Stimulated activated CD8-positive, alpha-beta memory T cell treated with anti-CD3 and anti-CD28 coated beads, Interleukin-2, amount 100 ng/mL, for 1 hour (primary cell): ENCODE measurements at places on chromosomes 1 and 21.

DNA sequence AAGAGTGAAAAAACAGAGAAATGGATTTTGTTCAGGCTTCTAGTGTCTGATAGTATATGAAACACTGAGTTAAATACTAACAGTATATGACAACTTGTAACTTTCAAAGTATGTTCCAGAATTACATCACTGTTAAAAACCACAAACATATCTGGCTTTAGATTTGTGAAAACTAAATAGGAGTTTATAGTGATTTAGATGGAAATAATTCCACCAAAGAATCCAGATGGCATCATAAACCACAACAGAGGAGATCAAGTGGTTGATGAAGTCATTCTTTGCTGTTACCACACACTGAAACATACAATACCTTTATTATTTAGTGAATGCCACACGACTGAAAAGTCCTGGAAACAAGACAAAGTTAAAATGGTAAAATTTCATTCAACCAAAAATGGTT, 37.2 kb downstream of the ALG14 start:
- DNase-seq = no peak

- DNase-seq = peak; percentile 35
Measured at GRCh38 chr1:205141236-205142101, 19.7 kb upstream of the RBBP5 start.

GRCh38 chr21:32329331-32329730, 30.7 kb downstream of the MRAP start:
- DNase-seq = no peak

GRCh38 chr1:234845836-234846235, 235.9 kb upstream of the IRF2BP2 start:
- no peak for DNase-seq

DNA sequence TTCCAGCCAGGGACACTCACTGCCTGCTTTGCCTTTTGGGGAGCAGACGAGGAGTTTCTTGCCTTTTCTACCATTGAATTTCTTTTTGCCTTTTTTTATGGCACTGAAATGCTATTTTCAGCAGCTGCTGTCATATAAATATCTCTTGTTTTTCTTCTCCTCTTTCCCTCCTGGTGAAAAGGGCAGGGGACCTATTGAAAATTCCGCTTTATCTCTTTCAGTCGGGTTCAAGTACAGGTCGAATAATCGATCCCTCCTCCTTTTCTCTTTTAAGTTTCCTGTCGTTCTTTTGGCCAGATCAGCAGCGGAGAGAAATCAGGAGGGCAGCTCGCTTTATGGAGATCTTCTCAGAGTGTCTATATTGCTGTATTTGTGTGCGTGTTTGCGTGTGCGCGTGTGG, 67.4 kb upstream of the CASZ1 start:
- DNase-seq = no peak

DNA sequence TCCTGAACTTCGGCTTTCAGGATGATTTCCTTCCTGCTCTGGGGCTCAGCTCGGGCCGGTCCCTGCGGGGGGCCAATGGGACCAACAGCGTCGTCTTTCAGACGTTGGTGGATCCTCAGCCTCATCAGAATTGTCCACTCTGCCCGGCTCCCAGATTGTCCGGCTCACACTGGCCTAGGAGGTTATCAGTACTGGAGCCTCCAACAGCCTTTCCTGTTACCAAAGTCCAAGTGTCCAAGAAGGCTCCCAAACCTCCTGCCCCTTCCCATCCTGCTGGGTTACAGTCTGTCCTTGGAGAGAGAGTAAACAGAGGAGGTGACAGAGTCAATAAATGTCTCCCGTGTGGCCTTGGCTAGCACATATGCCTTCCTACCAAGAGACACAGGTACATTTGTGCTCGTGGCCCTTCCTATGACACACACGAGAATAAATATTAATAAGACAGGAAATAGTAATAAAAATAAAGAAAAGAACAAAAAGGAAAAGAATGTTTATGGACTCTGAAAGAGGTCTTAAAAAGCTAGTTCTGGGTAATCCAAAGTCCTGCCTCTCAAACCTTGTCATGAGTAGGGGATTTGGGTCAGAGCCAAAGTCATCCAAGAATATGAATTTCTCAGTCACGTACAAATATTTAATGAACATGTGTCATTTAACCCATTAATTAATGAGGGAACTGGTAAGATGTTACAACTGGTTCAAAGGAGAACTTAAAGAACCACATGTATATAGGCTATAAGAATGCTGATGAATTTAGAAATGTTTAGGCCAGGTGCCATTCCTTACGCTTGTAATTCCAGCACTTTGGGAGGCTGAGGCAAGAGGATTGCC, 80.8 kb upstream of the SLC2A1 start:
- DNase-seq = no peak

DNA sequence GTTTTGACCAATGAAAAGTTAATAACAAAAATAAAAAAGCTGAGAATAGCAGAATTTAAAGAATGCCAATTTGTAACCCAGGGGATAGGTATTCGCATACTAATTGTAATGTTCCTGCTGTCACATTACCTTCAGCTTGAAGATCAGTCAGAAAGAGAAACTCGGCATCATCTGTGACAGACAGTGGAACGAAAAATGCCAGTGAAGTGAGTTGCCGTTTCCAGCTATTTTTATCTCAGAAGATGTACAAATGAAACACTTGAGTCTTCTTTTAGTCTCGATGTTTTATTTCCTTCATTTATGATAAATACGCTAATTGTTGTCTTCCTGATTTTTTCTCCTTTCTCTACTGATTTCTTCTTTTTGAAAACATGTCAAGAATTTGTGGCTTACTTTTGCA, 26.1 kb downstream of the RGS21 start:
- no peak for DNase-seq

DNA sequence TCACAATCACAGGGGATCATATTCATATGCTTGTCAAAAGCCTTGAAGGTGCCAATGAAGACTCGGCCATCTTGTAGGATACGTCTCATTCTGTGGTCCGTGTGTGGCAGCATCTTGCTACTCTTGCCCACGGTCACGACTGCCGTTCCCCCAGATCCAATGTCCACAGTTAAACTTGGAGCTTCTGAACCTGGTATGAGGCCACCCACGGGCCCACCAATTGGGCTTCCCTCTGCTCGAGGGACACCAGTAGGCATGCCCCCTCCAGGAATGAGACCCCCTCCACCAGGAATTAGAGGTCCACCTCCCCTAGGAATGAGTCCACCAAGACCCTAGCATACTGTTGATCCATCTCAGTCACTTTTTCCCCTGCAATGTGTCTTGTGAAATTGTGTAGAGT, 39.6 kb downstream of the MORN1 start:
- no peak for DNase-seq

GRCh38 chr21:31556662-31557061, 102.8 kb upstream of the SOD1 start:
- no peak for DNase-seq

DNA sequence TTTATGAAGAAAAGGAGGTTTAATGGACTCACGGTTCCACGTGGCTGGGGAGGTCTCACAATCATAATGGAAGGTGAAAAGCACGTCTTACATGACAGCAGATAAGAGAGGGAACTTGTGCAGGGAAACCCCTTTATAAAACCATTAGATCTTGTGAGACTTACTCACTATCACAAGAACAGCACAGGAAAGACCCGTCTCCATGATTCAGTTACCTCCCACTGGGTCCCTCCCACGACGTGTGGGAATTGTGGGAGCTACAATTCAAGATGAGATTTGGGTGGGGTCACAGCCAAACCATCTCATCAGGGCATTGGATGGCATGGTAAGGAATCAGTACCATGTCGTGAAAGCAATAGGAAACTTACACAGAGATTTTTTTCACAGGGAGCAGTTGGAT, 63.1 kb downstream of the MTR start:
- DNase-seq = no peak

DNA sequence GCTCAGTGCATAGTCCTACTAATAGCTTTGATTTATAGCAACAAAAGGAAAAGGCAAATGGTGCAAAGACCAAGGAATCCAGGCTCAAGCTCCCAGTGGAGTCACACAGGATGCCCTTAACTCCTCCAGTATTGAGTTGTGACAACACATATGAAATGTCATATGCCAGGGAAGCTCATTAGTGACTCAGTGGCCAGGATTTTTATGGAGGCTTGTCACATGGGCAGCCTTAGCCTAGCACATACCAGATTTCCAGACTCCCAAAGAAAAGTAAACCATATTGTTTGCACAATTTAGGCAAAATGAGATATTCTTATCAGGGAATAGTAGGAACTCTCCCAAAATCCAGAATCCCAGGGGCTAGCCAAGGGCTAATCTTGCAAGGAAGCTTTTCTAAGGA, 129.2 kb downstream of the MAGI3 start:
- DNase-seq = no peak

DNA sequence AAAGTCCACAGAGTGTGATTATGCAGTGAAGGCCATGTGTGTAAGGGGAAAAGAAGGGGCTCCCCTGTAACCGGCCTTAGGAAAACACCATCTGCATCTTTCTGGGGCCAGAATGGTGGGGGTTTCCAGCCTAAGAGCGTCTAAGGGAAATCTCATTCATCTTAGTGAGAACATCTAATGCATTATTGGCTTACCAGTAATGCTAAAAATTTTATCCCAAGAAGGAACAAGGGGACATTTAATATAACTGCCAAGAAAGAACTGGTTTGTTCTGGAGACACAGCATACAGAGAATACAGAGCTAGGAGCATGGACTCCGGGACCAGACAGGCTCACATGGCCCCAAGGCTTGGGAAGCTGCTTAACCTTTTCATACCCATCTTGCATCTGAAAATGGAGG, 58.3 kb upstream of the DSCAM start:
- DNase-seq = no peak

- DNase-seq = no peak
Measured at GRCh38 chr1:226195144-226195543, 8.6 kb upstream of the ACBD3 start.

DNA sequence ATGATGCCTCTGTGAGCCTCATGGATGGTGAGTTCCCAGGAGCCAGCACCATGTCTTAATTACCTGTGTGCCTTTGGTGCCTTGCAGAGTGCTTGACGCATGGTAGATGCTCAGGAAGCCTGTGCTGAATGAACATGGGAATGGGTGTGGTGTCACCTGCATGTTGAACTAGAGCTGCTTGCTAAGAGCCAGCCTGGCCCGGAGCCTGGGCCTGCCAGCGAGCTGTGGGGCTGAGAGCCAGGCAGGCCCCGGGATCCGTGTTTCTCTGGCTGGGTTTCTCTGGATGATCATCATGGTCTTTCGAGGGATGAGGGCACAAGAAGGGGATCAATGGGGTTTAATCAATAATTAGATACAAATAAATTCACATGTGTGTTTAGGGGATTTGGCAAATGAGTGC, 6.7 kb upstream of the TEX35 start:
- no peak for DNase-seq

- no peak for DNase-seq
Measured at GRCh38 chr1:59291561-59291960, 5.3 kb upstream of the FGGY start.

DNA sequence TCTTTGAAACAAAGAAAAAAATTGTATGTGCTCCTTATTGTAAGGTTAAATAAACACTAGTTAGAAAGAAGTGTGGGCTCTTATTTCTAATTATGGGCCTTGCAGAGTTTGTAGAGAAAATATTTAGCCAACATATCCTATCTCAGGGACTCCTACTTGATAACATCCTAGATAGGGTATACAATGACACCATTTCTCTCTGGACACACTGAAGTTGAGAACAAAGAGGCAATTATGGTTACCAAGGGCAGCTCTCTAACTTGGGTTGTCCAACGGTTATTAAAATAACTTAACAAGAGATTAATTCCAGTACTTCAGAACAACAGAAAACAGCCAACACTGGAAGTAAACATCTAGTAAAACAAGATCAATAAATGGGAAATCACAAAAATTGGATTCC, 69.0 kb upstream of the ZC3H11B start:
- DNase-seq = no peak

DNA sequence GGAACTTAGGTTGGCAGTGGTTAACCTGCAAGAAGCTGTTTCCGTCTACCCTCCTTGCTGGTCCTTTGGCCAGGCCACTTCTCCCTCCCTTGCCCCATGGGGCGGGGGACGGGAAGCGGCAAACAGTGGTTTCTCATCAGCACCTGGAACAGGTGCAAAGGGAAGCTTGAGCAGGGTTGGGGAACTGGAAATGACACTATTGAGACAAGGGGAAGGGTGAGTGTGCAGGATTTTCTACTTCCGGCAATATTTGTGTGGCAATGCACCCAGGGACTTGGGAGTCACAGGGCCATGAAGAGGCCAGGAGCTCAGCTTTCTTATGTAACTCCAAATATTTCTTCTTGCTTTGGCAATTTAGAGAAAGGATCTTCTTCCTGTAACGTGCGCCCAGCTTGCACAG, 29.0 kb upstream of the SARS1 start:
- DNase-seq = no peak

DNA sequence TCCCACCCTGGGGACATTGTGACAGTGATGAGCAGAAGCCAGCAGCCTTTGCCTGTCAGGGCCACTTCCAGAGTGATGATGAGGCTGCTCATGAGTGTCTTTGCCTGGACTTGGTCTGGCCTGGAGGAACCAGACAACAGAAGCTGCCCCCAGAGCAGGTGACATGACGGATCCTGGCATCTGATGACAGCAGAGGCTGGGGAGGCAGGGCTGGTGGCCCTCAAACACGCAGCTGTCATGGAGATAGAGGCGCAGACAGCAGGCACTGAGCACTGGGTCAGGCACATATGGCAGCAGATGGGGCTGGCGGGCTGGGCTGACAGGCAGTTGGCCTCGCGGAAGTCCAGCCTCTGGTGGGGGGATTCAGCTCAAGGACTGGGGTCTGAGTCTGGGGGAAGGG, 66.4 kb upstream of the STUM start:
- DNase-seq = no peak

DNA sequence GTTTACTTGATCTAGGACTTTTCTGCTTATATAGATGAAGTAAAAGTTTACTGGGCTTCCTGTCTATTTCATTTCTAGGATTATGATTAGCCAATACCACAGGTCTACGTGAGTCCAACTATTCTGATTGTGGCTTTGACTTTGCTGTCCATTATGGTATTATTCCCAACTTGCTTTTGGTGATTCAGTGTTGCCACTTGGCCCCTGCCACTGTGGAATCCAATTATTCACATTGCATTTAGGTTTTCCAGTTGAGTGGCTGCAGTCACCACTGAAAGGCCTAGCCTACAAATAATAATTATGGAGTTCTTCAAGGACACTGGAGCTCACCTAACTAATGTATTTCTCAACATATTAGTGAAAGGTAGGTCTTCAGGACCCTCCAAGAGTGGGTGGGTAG, 574.3 kb upstream of the USP24 start:
- DNase-seq = no peak

GRCh38 chr1:219247441-219247840, 73.8 kb downstream of the LYPLAL1 start:
- no peak for DNase-seq

GRCh38 chr21:44941567-44941966, 1.7 kb downstream of the SLX9 start:
- no peak for DNase-seq

DNA sequence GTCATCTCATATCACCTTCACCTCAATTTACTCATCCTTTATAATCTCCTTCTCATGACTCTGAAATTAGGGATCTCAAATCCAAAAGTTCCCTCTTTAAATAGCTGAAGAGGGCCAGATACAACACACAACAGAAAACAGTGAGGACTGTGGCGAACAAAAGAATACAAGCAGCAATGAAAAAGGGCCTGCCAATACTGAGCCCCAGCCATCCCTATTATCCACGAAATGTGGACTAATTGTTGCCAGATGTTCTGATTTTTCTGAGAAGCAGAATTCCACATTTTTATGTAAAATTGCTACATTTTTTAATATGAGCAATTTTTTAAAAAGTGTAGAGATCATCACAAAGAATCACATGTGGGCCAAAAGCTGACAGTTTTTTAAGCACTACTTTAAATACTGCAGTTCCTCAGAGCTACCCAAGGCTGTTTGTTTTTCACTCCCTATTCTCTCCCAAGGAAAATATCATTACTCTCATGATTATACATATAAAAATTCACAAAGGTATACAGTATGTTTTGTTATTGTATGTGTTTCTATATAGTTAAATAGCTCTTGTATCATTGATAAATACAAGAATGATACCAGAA, 90.0 kb downstream of the ASH1L start:
- DNase-seq = no peak
